Stimulated activated CD4-positive, alpha-beta T cell treated with anti-CD3 and anti-CD28 coated beads, Interleukin-2, amount 100 ng/mL, for 4 hours (primary cell): ENCODE measurements at places on chromosomes 5 and 9.

DNA sequence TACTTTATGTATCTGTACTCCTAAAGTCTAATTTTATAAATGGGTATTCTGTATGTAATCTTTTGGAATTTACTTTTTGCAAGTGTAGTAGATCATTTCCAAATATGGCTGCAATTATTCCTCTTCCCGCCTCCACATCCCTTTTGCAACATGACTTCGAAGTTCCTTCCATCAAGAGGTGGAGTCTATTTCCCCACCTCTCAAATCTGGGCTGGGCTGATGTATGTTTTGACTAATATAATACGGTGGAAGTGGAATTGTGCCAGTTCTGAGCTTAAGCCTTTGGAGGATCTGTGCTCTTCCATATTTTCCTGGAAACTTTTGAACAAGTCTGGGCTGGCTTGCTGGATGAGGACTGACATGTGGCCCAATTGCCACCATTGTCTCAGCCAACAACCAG lies 155.9 kb downstream of the FGF18 start:
- DNase-seq, result no peak

DNA sequence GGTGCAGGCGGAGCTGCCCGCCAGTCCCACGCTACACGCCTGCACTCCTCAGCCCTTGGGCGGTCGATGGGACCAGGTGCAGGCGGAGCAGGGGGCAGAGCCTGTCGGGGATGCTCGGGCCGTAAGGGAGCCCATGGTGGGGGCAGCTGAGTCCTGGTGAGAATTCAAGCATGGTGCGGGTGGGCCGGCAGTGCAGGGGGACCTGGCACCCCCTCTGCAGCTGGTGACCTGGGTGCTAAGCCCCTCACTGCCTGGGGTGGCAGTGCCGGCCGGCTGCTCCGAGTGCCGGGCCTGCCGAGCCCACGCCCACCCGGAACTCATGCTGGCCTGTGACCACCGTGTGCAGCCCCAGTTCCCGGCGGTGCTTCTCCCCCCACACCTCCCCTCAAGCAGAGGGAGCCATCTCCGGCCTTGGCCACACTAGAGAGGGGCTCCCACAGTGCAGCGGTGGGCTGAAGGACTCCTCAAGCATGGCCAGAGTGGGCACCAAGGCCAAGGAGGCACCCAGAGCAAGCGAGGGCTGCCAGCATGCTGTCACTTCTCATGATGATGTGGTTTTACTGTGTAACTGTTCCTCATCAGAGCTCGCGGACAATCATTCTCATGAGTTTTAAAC lies 228.9 kb upstream of the CDH9 start:
- no peak for DNase-seq

- DNase-seq, result no peak
These were observed 46.8 kb upstream of the FUBP3 start for GRCh38 chr9:130532426-130533080.

DNA sequence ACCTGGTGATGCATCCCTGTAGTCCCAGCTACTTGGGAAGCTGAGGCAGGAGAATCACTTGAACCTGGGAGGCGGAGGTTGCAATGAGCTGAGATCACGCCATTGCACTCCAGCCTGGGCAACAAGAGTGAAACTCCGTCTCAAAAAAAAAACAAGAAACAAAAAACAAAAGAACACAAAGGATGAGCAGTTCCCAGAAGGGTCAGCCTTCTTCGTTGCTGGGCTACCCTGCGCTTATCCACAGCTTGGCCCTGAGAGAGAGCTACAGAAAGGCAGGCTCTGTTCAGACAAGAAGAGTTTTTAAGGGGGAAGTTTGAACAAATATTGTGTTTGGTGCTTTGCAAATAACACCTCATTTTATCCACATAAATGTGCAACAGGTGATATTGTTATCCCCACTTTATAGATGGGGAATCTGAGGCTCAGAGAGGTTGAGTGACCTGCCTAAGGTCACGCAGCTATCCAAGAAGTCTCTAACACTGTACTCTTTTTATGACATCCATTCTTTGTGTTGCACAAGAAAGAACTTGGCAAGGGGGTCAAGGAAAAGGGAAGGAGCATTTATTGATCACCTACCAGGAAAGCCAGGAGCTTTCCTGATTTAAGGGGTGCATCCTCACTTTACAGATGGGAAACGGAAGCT lies 63.7 kb upstream of the NEURL1B start:
- no peak for DNase-seq

DNA sequence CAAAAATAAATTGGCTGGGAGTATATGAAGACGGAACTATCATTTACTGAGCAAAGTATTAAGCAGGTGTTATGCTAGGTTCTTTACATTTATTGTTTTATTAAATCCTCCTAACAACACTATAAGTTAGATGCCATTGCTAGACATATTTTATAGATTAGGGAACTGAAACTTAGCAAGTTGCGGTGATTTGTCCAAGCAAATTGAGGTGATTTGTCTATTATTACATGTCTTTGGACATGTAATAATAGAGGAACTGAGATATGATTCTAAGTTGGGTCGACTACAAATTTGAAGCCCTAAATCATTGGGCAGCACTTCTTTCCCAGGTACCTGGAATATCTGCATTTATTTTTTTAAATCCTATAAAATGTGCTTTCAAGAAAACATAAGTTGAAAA lies 429.9 kb downstream of the GABRG2 start:
- DNase-seq, result no peak

GRCh38 chr5:124859027-124859426 lies 112.6 kb upstream of the ZNF608 start:
- no peak for DNase-seq

DNA sequence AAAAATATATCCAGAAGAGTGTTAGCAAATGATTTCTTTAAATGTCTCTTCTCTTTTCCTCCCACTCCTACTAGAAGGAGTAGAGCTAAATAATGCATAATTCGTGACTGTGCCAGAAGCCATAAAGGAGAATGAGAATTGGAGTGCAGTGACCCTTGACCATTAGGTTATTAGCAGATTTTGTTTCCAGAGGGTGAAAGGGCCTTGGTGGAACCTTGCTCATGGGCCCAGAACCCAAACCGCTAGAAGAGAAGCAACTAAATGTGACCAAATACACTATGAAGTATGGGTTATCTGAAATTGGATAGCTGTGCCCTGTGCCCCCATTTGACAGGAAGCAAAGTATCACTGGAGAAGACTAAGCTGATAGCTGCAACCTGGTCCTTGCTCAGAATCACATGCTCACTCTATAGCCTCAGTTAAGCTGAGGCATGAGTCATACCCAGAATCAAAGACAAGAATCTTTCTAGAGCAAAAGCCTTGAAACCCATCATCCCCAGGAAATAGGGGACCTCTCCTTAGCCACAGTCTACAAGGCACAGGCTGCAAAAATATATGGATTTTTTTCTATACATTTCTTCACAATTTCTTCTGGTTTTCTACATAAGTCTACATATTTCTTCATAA lies 36.3 kb downstream of the CAPSL start:
- peak; percentile 14 for DNase-seq

DNA sequence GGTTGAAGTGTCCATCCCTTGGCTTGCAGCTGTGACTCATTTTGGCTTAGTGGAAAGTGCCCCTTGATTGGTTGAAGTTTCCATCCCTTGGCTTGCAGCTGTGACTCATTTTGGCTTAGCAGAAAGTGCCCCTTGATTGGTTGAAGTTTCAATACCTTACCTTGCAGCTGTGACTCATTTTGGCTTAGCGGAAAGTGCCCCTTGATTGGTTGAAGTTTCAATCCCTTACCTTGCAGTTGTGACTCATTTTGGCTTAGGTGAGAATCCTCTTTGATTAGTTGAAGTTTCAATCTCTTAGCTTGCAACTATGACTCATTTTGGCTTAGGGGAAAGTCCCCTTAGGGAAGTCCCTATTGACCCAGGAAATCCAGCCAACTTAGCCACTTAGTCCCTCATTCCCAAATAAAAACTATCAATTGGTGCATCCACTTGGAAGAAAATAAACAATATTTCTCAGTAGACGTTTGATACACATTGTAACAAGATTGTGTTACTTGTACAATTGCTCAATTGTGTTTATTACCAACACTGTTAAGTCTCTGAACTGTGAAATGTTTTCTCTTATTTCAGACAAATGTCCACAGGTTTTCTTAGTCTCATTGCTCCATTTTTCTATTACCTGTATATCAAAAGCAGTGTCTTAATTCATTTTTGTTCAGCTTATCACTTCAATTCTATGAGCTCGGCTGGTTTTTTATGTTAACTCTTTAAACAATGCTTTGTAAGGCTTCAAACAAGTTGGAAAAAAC lies 2308.8 kb upstream of the ACO1 start:
- peak; percentile 7 for DNase-seq

DNA sequence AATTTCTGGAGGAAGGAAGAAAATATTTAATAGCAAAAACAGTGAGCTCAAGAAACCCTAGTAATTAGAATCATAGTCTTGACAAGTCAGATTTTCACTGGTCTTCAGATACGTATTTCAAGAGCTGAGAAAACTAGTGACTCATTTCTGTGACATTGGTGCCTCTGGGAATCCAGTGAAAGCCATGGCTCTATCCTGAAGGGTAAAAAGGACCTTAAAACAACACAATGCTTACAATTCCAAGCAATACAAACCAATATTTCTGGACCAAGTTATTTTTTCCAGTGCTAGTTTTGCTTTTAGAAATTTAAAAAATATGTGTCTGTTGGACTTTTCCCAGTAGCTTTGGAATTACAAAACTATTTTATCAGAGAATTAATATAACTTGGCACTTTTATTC lies 140.3 kb downstream of the LPAR1 start:
- no peak for DNase-seq

DNA sequence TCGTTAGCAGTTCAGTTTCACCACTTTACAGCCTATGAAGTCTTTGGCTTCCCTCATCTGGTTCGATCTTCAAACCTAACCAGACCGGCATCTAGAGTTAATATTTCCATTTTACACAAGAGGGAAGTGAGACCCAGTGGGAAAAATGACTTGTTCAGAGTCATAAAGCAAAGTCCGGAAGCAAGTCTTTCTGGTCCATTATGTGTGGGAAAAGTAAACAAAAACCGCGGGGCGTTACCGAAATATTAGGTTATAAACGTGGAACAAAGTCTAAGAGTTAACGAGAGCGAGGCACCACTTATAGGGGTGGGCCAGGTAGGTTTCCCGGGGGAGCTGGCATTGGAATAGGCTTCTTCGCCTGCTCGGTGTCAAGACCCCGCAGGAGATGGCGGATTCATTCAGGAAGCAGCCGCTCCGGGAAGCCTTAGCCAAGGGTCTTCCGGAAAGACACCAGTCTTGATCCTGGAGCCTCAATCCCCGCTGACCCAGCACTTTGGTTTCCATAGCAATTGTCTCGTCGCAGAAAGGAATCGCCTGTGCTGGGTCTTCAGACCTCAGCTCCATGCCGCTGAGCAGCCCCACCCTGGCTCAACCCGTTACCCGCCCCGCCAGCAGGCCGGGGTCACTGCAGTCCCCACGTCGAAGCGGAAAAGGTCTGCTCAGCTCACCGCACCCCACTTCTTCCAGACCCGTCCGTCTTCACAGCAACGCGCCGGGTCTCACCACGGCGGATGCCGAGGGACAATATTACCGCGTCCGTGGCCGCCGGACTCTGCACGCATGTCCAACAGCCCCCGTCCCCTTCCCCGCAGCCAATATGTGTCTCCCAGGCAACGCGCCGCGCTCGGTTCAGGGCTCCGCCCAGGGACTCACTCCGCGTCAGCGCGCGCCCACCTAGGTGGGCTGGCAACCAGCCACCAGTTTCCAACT lies at the start of gene C5orf52:
Gene C5orf52 (plus strand): TSS at position 872 of the 930 bp plus-strand sequence. CDS start 82 bp downstream, outside the sequence.
- peak; percentile 26 for DNase-seq

GRCh38 chr5:176886336-176887251 lies 12.6 kb downstream of the HK3 start:
- DNase-seq, result no peak

DNA sequence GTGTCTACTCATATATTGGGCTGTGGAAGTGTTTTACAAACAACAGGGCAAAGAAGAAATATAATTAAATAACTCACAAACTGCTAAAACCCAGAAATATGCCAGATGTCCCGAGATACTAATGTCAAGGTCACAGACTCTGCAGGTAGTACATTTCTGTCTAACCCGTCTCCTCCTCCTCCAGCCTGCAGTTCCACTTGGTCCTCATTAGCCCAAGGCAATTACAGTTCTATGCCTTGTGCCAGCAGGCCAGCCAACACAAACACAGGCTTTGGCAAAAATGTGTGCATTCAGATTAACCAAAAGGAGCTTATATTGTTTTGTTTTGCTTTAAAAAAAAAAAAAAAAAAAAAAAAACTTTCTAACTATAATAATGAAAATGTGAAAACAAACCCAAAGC lies 148.8 kb downstream of the MYO10 start:
- DNase-seq, result no peak

GRCh38 chr5:121890297-121890858 lies 38.7 kb downstream of the FTMT start:
- no peak for DNase-seq

GRCh38 chr9:21967702-21968101 lies 26.5 kb downstream of the CDKN2A start:
- no peak for DNase-seq

DNA sequence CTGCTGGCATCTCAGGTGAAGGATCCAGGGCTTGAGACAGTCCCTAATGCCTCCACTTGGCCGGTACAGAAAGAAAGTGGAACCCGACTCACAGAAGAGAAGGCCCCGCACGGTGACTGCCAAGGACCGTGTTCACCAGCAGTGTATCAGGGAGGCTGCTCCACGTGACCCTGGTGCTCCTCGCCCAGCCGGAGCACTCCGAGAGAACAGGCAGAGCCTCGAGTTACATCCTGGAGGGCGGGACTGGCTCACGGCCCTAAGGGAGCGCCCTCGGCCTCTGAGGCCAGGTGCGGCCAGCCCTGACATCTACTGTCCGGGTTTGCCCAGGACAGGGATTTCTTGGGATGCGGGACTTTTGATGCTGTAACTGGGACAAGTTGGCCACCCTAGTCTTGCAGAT lies 104.0 kb upstream of the SARDH start:
- no peak for DNase-seq

- DNase-seq, result no peak
These were observed 461.6 kb downstream of the GABRG2 start for GRCh38 chr5:162529209-162529608.

DNA sequence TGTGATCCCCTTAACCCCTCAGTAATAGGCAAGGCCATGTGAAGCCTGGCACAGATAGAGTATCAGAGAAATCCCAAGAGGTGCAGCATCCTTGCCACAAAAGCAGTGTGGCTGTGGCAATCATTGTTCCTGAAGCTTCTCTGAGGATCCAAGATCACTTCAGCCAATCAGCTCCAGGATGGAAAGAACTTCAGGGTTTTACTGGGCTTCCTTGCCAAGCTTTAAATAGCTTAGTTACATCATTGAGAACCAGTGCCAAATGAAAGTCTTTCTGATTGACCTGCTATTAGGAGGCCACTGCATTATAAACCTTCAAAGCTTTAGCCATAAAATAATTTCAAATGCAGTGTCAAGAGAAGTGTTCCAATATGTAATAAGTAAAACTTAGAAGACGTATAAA lies 430.6 kb downstream of the PIK3R1 start:
- no peak for DNase-seq

DNA sequence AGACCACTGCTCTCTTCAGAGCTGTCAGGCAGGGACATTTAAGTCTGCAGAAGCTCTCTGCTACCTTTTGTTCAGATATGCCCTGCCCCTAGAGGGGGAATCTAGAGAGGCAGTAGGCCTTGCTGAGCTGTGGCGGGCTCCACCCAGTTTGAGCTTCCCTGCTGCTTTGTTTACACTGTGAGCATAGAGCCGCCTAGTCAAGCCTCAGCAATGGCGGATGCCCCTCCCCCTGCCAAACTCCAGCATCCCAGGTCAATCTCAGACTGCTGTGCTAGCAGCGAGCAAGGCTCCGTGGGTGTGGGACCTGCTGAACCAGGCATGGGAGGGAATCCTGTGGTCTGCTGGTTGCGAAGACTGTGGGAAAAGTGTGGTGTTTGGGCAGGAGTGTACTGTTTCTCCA lies 59.9 kb downstream of the CAVIN4 start:
- no peak for DNase-seq
